ENCODE measurements at places on chromosomes 5 and 9.

GRCh38 chr9:16246785-16247184 is 623.7 kb downstream of the BNC2 start:
- no peak for DNase-seq

DNA sequence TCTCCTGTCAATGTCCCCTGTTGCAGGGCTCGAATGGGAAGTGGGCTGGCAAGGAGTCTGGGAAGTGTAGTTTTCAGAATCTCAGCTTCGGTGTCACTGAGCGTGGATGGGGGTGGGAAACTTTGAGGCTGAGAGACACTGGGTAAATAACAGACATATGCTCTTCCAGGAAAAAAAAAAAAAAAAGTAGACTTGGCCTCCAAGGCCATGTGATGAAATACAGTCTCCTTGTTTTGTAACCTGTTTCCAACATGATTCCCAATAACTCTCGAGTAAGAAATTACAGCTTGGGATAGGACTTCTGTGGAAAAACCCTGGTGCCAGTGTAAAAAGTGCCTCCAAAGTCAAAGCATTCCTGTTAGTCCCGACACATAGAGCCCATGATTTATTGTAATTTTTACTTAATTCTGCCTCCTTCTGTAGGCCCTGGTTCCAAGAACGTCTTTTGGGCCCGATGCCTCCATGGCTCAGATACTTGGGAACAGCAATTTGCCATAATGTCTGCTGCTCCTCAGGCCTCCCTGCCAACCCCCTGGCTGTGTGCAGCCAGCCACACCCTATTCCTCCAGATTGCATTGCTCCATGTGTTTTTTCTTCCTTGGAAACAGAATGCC is 119.5 kb upstream of the TNC start:
- no peak for DNase-seq

DNA sequence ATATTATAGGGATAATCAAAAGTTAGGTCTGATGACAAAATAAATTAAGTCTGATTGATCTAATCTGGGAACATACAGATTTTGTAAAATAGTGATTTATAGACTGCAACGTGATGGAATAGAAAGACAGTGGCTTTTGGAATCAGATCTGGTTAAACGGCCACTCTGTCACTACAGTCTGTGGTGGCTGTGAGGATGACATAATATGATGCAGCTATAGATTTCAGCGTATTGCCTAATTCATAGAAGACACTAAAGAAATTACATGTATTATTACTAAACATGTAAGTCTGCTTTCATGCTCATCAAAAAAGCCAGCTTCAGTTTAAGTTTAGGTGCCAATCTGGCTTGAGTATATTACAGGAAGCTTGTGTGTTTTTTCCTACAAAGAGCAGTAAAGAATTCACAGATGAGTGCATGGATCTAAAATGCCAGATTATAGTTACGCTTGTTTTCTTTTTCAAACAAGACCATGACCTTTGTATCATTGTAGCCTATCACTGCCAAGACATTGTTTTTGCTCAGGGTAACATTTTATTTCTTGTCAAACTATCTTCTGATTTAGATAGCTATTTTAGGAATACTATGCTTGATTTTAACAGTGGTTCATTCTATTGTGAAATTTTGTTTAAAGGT is 25.7 kb downstream of the CPEB4 start:
- no peak for DNase-seq

DNA sequence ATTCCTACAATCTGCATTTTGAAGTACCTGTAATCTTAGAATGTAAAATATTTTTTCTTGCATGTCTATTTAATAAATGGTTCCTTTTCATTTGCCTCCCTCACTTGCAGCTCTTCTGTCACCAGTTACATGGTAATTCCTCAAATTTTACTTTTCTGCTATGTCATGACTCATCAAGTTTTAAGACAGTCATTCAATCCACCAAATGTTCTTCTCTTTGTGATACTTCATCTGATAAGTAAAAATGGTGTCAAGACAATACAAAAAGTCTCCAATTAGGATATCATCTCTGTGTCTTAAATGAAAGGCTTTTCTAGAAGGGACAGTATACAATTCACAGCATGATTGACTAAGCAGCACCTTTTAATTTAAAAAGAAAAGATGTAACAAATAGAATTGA is 104.9 kb upstream of the FTMT start:
- no peak for DNase-seq

GRCh38 chr5:69001627-69002026 is 92.2 kb upstream of the SLC30A5 start:
- no peak for DNase-seq

DNA sequence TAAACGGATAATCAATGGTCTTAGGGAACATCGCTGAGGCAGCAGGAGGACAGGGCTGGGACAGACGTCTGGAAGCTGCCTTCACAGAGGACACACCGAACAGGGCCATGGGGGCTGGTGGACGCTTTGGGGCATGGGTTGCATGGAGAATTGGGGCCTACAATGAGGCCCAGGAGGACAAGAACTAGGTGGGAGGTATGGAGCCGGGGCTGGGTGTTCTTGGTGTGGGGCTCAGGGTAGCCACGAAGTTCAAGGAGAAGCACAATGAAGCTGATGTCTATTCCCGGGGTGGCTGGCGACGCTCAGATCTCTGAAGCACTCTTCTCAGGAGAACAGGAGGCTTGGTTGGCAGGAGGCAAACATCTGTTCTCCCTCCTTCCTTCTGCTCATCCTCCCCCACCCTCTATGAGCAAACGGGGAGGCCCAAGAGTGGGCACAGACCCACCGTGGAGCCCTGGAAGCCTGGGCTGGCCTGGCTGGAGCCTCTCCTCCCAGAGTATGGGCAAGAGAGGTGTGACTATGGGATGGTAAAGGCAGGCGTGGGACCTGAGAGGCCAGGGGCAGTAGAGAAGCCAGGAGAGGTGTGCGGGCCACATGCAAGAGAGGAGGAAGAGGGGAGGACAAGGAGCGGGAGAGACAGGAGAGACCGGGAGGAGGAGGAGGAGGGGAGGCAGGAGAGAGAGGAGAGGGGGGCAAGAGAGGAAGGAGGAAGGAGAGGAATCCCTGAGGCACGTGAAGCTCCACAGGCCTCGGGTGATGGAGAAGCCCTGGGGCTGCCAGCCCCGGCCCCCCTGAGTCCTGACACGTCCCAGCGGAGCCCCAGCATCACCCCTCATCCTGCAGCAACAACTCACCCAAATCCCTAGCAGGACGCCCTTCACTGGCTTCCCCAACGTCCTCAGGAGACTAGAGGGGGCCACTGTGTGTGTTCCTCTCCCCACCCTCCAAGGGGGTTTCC is 159.1 kb downstream of the OLFM1 start:
- DNase-seq, result no peak

DNA sequence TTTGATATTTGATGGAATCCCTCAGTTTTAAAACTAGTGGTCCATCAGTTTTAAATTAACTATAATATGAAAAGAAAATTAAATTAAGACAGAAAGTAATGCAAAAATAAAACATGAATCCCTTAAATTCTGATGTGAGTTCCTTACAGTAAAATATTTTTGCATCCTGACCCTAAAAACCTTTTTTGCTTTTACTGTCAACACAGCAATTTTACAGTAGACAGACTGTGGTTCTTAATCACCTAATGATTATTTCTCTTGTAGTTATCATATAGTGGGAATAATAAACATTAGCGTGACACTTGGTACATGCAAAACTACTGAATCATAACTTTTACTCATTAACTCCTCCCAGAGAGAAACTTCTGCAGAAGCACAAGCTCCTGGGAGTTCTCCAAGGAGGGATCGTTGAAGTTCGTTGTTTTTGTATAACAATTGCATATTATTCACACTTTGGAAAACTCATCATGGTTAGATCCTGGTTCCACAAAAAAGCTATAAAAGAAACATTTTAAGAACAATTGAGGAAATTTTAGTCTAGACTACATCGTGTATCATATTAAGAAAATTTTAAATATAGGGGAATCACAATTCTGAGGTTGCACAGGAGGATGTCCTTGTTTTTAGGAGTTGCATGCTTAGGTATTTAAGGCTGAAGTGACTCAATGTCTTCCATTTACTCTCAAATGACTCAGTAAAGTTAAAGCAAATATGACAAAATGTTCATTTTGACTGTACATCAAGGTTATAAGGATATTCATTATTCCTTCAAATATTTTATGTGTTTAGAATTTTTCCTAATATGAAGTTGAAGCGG is 88.2 kb upstream of the NIPAL4 start:
- DNase-seq, result no peak

DNA sequence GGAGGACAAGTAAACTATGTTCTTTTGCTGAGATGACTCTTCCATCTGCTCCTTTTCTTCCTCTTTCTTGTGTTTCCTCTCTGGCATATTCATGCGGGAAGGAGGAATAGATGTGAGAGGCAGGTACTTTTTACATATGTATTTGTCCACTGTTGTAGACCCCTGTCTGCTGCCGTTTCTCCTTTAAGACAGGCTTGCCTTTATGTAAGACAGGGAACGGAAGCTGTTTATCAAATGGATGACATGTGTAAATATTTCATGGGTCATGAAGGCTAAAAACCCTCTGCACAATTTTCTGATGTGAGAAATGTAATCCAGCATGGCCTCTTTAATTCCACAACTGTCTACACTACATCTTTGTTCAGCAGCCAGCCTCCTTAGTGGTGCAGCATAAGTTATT is 1525.5 kb upstream of the NUDT12 start:
- no peak for DNase-seq

DNA sequence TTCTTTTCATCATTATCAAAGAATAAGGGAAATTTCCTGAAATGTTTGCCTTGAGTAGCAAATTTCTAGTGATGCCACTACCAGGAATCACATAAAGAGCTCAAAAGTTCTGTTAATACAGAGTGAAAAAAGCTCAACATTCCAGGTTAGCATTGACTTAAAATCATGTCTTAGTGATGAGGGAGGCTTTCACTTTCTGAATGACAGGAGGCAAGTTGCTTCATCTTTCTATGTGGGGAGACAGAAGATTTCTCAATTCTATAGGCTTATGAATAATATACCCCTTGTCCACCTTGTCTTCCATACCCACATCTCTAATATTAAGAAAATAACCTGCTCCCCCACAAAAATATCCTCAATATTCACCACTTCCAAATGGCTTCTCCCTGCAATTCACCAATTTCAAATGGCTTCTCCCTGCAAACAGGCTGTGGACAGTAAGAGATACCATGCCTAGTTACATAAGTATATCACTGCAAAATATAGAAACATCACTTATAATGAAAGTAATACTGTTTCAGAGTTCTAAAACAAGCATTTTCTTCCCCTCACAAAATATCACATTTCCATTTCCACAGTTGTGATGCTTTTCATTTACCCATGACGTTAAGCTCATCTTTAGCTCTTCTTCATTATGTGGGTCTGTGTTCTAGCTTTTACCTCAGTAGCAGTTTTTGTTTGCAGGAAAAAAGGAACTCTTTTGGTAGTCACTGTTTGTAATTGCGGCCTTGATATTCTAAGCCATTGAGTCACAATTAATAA is 2.2 kb upstream of the JAK2 start:
- no peak for DNase-seq

DNA sequence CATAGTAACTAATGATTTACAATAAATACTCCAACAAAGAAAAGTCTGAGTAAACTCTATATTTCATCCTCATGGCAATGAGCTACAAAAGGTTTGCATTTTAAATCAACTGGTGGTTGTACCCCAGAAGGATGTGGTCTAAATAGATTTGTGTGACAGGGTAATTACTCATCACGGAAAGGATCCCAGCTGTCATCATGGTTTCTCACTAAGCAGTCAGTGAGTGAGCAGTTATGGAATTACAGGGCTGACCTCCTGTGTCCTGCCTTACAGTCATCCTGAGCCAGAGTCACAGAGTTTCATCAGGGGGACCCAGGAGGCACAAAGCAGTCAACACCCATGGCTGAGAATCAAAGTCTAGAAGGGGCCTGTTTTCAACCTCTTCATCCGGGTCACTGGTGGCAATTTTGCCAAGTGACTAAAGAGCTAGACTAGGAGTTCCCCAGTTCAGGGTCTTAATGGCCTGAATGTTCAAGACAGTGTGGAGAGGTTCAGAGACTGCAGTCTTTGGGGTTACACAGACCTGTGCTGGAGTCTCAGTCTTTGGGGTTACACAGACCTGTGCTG is 210.7 kb upstream of the SLC24A2 start:
- peak; percentile 98 for DNase-seq

- no peak for DNase-seq
Measured at GRCh38 chr5:115360046-115360685, 63.7 kb upstream of the CCDC112 start.

DNA sequence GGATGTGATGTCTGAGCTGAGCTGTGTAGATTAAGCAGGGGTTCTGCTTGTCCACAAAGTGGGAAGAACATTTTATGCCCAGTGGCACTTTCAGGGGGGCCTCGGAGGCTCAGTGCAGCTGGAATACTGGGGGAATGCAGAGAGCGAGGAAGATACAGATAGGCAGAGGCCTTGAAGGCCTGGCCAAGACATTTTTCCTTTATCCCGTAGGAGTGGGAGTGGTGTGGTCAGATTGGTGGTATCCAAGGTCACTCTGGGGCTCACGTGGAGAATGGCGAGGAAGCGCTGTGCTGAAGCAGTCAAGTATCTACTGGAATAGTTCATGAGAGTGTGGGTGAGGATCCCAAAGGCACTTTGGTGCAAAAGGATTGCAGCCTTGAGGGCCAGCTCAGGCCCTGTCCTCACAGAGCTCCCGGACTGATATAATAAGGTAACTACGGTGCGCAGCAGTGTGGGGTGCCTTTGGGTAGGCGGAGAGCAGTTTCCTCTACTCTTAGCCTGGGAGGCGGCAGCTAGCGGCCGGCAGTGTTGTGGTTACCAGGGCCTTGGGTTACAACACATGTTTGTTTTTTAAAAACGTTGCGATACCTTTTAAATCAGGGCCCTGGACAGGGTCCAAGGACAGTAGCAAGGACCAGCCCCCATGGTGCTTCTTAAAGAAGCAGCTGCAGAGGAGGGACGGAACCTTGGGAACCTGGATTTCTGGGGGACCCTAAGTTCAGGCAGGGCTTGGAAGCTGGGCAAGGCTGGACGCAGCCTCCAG is 10.8 kb upstream of the CCDC69 start:
- no peak for DNase-seq

DNA sequence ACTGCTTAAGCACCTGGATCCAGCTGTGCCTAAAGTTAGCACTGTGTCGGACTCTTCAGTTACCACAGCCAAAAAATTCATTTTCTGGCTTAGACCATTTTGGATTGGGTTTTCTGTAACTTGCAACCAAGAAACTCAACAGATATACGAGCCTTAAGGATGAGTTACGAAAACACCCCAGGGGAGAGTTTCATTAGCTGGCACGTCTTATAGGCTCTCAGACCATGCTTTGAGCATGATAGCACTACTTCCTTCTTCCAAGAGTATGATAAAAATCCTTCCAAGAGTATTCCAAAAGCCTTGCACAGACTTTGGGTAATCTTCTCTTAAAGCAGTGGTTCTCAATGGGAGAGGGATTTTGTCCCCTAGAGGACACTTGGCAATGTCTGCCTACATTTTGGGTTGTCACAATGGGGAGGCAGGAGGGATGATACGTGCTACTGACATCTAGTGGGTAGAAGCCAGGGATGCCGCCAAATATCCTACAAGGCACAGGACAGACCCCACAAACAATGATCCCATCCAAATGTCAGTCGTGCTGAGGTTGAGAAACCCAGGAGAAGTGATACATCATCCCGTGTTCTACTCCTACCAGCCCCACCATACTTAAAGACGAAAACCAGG is 64.8 kb downstream of the SMIM23 start:
- no peak for DNase-seq

- no peak for DNase-seq
Measured at GRCh38 chr9:131578021-131578420, 32.7 kb downstream of the PRRT1B start.
